ENCODE measurements at places on chromosomes 1 and 21. TPM values are rescaled to one million over a fixed set of nuclear protein-coding genes. Genes with fewer than 3 reads are reported as not detected.

DNA sequence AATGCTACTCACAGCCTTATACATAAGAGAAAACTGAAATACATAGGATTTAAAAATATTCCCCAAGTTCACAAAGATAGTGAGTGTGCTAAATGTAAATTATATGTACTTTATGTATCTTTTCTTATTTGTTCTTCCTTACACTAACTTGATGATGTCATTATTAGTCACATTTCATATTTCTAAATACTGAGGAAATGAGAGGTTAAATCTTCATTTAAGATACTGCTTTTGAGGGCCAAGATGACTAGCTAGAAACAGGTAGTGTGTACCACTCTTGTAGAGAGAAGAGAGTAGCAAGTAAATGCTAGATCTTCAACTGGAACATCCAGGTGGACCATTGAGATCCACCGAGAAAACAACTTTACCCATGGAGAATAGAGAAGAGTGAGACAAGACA, 29.8 kb downstream of the PYHIN1 start:
- no peak overlapping the region for H3K4me3 ChIP-seq
- DNase-seq = no peak
- H3K4me1 ChIP-seq = no peaks in the 10 kb centered on the region
- peaks cover 27% of the 10 kb centered on the region for H3K36me3 ChIP-seq
- peaks cover 6% of the 10 kb centered on the region for H3K27me3 ChIP-seq

GRCh38 chr1:155260276-155260675, 1.9 kb downstream of the SCAMP3 start:
- H3K36me3 ChIP-seq = peaks cover 74% of the 10 kb centered on the region
- peaks cover 21% of the 10 kb centered on the region for H3K4me1 ChIP-seq
- no peak overlapping the region for H3K4me3 ChIP-seq
- no peak overlapping the region for H3K27ac ChIP-seq
- DNase-seq = peak; percentile 70

GRCh38 chr1:56169856-56170255, 409.5 kb downstream of the PLPP3 start:
- H3K36me3 ChIP-seq = no peaks in the 10 kb centered on the region
- no peak for DNase-seq
- H3K4me3 ChIP-seq = no peak overlapping the region
- H3K27ac ChIP-seq = no peak overlapping the region
- H3K4me1 ChIP-seq = no peaks in the 10 kb centered on the region
- no peaks in the 10 kb centered on the region for H3K27me3 ChIP-seq

GRCh38 chr1:228338521-228339051, 68.0 kb downstream of the TRIM11 start:
- peaks cover 12% of the 10 kb centered on the region for H3K36me3 ChIP-seq
- H3K27ac ChIP-seq = no peak overlapping the region

DNA sequence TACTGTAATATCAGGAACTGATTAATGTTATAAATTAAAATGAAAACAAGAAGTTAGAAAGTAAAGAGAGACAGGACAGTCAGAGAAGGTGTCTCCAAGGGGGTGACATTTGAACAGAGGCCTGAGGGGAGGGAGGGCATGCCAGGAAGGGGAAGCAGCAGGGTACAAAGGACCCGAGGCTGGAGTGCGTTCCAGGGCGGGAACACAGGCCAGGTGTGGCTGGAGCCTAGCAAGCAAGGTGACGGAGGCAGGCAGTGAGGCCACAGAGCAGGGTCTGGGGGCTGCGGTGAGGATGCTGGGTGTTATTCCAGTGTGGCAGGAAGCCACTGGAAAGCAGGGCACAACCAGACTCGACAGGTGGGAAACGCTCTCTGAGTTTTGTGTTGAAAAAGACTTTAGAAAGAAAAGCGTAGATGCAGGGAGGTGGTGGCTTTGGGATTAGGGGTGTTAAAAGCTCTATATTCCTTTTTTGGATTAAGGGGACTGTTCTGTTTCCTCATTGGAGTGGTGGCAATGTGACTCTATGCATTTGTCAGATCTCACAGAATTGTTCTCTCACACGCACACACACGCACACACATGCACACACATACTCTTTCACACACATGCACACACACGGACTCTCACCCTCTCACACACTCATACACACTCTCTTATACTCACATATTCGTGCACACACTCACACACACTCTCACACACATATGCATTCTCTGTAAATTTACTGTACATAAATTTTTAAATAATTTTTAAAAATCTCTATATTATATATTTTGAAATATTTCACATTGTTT, 124.5 kb downstream of the GLIS1 start:
- no peaks in the 10 kb centered on the region for H3K27me3 ChIP-seq
- H3K27ac ChIP-seq = no peak overlapping the region
- no peaks in the 10 kb centered on the region for H3K4me1 ChIP-seq
- H3K4me3 ChIP-seq = no peak overlapping the region

GRCh38 chr1:12435639-12436344, 182.2 kb downstream of the DHRS3 start:
- no peak for DNase-seq
- no peak overlapping the region for H3K4me3 ChIP-seq
- no peaks in the 10 kb centered on the region for H3K27me3 ChIP-seq

DNA sequence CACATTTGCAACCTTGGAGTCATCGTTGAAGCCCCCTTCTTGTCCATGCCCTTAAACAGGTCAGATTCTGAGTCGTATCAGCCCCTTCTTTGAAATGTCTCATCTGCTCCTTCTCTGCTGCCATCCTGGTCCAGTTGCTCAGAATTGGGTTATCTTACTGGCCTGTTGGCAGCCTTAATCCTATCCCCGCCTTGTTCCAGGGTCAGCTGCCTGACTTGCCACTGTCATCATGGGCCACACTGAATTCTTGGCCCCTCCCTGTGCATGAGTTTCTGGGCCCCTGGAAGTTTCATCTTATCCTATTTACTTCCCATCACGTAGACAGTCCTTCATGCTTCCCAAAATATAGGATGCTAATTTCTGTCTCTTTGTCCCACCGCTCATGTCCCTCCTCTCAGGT, 23.7 kb downstream of the IRF2BP2 start:
- no peak for DNase-seq
- H3K27ac ChIP-seq = no peak overlapping the region
- H3K4me1 ChIP-seq = peaks cover 14% of the 10 kb centered on the region
- no peak overlapping the region for H3K4me3 ChIP-seq
- no peaks in the 10 kb centered on the region for H3K27me3 ChIP-seq
- no peaks in the 10 kb centered on the region for H3K36me3 ChIP-seq

- H3K27me3 ChIP-seq = no peaks in the 10 kb centered on the region
- H3K4me3 ChIP-seq = no peak overlapping the region
- H3K36me3 ChIP-seq = no peaks in the 10 kb centered on the region
- H3K4me1 ChIP-seq = no peaks in the 10 kb centered on the region
- no peak for DNase-seq
Observed at GRCh38 chr1:113505357-113505756, 115.0 kb downstream of the MAGI3 start.

GRCh38 chr21:28793043-28793442, 199.6 kb downstream of the LTN1 start:
- no peaks in the 10 kb centered on the region for H3K36me3 ChIP-seq
- H3K4me3 ChIP-seq = no peak overlapping the region
- H3K27ac ChIP-seq = no peak overlapping the region
- no peaks in the 10 kb centered on the region for H3K4me1 ChIP-seq

GRCh38 chr1:114828251-114828650, 26.4 kb upstream of the SYCP1 start:
- DNase-seq = no peak
- no peaks in the 10 kb centered on the region for H3K4me1 ChIP-seq
- no peak overlapping the region for H3K27ac ChIP-seq
- H3K36me3 ChIP-seq = no peaks in the 10 kb centered on the region

- H3K27ac ChIP-seq = peak overlapping the region; percentile 49
- H3K4me3 ChIP-seq = no peak overlapping the region
- DNase-seq = no peak
- no peaks in the 10 kb centered on the region for H3K36me3 ChIP-seq
Observed at GRCh38 chr21:43367859-43368258, 59.1 kb downstream of the SIK1 start.

DNA sequence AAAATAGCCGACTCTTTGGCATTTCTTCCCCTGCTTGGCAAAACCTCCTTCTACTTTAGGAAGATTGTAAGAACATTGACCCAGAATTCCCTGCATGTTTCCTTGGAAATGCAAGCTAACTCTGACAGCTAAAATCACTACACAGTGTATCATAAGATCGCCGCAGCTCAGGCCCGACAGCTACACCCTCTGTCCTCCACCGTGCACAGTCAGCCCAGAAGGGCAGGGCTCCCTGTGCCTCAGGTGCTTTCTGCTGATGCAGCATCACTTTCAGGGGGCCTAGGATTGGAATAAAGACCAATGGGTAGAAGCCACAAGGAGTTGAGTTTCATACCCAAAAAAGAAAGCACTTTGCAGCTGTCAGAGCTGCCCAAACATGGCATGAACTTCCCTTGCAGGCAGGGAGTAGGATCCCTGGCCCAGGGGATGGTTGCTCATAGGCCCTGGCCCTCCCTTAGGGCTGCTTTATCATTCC, 145.3 kb downstream of the SEC16B start:
- no peak for DNase-seq
- no peaks in the 10 kb centered on the region for H3K4me1 ChIP-seq
- H3K27me3 ChIP-seq = no peaks in the 10 kb centered on the region

The LRRC47 gene
- total RNA-seq = 28.3 TPM

The C1orf21 gene
- 47.5 TPM for total RNA-seq

The ST6GALNAC3 gene
- total RNA-seq = 11.9 TPM

The CCDC28B gene
- 8.2 TPM for total RNA-seq

The OVAAL gene
- total RNA-seq = not detected

The GPR137B gene
- 27.9 TPM for total RNA-seq

The S100B gene
- 21.8 TPM for total RNA-seq

The S100A4 gene
- 457 TPM for total RNA-seq

The WNT4 gene
- total RNA-seq = 0.14 TPM

The TXLNA gene
- total RNA-seq = 43.0 TPM

The TDRD5 gene
- not detected for total RNA-seq

The HCN3 gene
- 1.9 TPM for total RNA-seq
